ENCODE measurements at places on chromosomes 7 and 10.

GRCh38 chr10:2728087-2728486 is 339.3 kb upstream of the PFKP start:
- DNase-seq = no peak

DNA sequence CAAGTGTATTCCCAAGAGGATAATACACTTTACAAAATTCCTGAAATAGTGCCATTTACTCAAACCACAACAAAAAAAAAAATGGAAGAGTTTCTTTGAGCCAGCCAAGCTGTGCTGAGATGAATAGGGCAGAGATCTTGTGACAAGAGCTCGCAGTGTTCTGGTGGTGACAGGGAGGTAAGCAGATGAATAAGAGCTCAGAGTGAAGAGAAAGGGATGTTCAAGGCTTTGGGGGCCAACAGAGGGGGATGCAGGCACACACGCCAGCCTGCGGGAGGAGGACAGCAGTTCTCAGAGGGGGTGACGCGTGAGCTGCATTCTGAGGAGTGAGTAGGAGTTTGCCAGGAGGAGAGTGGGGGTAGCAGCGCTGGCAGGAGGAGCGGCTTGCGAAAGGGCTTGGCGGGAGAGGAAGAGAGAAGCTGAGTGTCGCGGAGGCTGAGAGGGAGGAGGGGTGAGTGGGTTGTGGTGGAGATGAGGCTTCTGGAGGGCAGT is 194.4 kb upstream of the IMMP2L start:
- no peak for DNase-seq

- DNase-seq = no peak
Measured at GRCh38 chr10:108352771-108353170, 1188.3 kb upstream of the SORCS1 start.

DNA sequence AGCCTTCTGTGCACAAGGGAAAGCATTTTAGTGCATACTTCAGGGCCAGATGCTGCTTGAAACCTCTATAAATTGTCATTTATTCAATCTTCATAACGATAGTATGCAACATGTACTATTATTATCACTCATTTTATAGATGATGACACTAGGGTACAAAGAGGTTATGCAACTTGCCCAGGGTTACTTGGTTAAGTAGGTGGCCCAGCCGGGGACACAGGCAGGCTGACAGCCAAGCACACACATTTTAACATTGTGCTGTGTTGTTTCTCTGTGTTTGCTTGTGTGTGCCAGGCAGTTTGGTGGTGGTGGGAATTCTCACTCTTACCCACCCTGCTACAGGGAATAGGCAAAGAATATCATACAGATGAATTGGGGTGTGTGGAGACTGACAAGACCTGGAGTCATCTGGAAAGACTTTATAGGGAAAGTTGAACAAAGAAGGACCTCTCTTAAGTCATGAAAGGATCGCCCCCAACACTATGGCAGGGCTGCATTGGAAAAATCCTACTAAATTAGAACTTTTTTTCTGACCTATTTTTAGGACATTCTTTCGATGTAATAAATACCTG is 98.9 kb downstream of the MKX start:
- DNase-seq = no peak

DNA sequence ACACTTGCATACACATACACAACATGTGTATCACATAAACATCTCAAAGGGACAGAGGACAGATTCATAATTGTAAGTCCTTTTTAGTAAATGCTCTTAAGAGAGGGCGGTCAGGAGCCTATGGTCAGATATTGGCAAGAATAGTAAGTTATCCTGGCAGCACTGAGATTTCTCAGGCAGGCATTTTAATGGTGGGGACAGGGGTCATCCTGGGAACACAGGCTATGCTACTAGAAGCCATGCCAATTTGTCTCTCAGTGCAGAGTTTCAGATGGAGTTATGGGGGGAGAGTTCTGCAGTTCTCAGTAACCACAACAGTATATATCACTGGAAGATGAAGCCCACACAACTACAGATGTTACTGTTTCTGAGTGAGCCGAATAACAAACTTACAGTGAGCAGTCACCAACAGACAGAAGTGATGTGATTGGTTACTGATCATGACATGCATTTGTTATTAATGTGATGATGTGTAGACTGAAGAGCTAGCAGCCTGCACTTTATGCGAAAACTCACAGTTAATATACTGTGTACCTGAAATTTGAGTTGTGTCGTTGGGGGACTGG is 16.4 kb downstream of the ZNF487 start:
- no peak for DNase-seq

DNA sequence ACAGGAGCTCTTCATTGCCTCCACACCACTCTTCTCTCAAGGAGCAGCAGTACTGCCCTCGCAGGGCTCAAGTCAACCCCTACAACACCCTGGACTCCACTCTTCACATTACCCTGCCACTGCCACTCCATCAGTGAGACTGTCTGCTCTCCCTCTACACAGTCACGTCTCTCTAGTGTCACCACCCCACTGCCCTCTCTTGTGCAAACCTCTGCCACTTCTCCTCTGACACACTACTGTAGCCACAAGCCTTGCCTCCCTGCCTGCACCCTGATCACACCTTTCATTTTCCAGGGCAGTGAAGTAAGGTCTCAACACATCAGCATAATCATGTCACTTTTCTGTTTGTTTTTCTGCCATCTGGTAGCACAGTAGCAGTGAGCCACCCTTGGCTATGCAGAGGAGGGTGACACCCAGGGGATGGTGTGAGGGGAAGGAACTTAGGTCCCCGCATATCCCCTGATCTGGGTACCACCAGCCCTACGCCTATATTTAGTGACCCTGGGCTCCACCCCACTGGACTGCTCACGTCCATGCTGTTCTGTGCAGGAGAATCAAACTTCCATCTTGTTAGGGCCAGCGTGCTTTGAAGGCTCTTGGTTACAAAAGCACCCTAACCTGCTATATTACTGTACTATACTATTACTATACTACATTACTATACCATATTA is 1.6 kb downstream of the C10orf143 start:
- DNase-seq = no peak

DNA sequence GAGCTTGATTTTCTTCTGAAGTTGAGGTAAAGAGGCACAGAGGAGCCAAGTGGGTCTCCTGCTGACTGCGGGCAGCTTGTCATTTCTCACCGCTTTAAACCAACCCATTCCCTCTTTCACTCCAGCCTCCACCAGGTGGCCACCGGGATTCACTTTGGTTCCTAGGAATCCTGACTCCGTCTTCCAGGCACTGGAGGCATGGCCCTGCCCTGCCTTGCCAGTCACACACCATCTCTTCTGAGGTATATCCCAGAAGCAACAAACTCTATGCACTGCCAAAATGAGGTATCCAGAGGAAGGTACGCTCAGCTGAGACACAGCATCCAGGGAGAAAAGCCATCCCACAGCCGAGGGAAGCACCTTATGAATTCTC is 280.8 kb downstream of the TNS3 start:
- DNase-seq = no peak

GRCh38 chr7:39285256-39285655 is 280.9 kb upstream of the YAE1 start:
- DNase-seq = no peak

DNA sequence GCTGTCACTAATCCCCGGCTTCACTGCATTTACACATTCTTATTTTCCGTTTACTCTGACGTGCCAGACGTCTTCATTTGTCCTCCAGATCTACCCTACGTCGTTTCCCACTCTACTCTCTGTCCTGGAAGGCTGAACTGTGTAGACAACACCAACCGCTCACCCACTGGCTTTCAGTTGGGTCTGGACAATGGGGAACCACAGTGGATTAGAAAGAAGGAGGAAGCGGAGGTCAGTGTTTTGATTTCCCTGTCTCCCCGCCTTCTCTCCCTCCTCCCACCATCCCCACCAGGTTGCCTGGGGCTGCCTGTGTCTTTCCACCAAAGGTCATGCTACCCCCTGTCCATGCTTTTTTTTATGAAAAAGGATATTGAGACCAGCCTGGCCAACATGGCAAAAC is 14.0 kb upstream of the CTBP2 start:
- no peak for DNase-seq

DNA sequence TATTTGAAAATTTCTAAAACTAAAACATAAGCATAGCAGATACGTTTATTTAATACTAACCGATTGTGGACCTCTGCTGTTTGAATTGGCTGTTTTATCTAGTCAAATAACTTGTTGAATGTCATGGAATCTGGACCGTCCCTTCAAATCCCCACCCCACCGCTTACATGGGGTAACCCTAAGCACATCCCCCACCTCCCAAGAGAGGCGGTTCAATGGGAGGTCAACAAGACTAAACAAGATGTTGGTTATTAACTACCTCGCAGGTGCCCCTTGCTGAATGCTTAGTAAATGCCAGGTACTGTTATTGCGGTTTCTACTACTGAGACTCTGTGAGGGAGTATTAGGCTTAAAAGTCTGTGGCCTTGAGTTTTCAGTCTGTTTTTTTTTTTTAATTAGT is 70.9 kb downstream of the DAGLB start:
- no peak for DNase-seq

DNA sequence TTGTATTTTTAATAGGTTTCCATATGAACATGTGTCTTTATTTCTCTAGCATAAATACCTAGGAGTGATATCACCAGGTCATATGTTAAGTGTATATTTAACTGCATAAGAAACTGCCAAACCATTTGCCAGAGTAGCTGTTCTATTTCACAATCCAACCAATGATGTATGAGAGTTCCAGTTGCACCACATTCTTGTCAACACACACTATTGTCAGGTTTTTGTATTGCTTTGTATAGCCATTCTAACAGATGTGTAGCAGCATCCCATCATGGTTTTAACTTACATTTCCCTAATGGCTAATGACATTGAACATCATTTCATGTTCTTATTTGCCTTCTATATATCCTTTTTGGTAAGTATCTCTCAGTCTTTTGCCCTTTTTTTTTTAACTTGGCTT is 4.1 kb downstream of the CUZD1 start:
- DNase-seq = no peak

DNA sequence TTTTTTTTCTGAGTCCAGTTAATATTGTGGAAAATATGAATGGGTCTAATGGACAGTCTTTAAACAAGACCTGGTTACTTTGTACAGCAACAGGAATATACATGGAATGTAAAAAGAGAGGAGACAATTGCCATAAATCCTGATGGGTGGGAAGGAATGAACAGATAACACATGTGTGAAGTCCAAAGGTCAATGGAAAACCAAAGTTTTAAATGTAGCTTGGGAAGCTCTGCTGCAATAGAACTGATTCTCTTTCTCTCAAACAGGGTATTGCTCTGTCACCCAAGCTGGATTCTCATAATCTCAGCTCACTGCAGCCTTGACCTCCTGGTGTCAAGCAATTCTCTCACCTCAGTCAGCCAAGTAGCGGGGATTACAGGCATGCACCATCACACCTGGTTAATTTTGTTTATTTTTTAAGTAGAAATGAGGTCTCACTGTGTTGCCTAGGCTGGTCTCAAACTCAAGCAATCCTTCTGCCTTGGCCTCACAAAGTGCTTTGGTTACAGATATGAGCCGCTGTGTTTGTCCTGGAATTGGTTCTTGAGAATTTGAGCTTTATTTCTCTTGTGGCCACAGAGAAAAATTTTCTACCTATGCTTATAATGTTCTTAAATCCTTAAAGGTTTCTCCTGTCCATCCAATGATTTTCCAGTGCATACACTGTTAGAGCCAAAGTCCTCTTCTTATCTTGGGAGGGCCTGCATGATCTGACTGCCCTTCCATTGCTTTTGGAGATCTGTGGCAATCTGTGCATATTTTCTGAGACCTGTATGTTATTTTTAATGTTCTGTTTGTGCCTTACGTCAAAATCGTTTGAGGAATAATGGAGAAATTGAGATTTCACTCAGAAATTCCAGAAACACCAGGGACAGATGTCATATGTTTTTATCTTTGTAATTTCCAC is 30.7 kb upstream of the ZNF92 start:
- DNase-seq = peak; percentile 1

- DNase-seq = peak; percentile 40
Measured at GRCh38 chr10:110533149-110533548, 34.3 kb upstream of the SMC3 start.

- no peak for DNase-seq
Measured at GRCh38 chr7:30956704-30957103, 7.0 kb upstream of the GHRHR start.

GRCh38 chr10:128071417-128071782 is 54.8 kb downstream of the MKI67 start:
- no peak for DNase-seq

DNA sequence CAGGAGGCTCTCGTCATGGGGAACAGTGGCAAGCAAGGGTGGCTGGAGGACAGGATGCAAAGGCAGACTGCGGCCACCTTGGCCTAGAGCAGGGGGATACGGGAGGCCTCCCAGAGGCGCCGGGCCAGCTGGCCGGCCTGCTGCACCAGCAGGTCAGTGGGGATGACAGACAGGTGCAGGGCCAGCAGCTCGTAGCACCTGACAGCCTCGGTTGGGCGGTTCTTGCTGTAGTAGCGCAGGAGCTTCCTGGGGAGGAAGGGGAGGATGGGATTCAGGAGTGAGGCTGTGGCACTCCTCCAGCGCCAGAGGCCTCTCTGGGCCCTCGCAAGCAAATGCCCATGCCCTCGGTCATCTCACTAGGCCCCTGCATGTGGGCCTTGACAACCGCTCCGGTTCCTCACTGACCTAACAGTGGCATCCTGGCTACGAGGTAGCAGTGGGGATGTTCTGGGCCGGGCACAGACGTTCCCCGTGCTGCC is 2.5 kb upstream of the PYROXD2 start:
- DNase-seq = no peak

- DNase-seq = no peak
Measured at GRCh38 chr10:69477968-69478597, 26.8 kb downstream of the TSPAN15 start.

GRCh38 chr10:59944339-59944935 is 38.1 kb upstream of the CCDC6 start:
- no peak for DNase-seq

DNA sequence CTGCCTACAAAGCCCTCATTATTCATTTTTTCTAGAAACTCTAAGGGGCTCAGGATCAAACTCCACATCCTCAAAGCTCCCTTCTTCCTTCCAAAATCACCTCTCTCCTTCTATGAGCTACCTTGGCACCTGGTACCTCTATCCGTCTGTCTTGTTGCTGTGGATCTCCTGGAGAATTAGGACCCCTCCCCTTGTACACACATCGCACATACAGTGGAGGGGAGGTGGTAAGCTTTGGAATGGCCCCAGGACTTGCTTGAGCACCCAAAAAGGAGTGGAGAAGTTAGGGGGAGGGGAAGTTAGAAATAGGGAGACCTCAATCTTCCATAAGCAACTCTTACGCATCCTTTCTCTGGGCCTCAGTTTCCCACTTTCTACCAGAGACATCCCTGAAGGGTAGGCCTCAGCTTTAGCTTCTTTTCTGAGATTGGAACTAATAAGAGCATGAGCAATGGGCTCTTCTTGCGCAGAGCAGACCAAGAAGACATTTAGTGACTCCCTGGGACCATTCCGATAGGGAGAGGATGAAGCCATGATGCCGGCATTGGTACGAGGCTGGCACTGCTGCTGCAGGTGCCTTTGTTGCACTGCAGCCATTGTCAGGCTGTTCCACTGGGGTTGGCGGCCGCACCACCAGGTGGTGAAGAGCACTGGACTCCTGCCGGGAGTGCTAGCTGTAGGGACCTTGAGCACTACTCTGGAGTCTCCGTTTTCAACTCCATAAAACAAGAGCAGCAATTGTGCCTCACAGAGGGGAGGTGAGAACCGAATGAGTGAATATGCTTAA is 4.5 kb downstream of the CYP26C1 start:
- DNase-seq = no peak

Measured in RCC 7860 (cell line).